ENCODE measurements at places on chromosomes 3 and 15. TPM values are rescaled to one million over a fixed set of nuclear protein-coding genes. Genes with fewer than 3 reads are reported as not detected.

Gene GNAT1
- total RNA-seq, result not detected

Gene PRTG
- not detected for total RNA-seq

Gene LMLN
- total RNA-seq, result 7.2 TPM

Gene SERF2
- 656 TPM for total RNA-seq

Gene BUB1B
- 92.9 TPM for total RNA-seq

Gene TUSC2
- total RNA-seq, result 34.0 TPM

Gene KIF15
- total RNA-seq, result 20.9 TPM

Gene CACNA2D3
- total RNA-seq, result 0.20 TPM

Gene ACTRT3
- 1.2 TPM for total RNA-seq

Gene SOX14
- not detected for total RNA-seq

Gene PCCB
- 48.9 TPM for total RNA-seq

Gene KLHL6
- 0.15 TPM for total RNA-seq

Gene TGFBR2
- 22.5 TPM for total RNA-seq

Gene ZNF80
- total RNA-seq, result 0.12 TPM

Gene FAIM
- 12.2 TPM for total RNA-seq

Gene FBXW12
- total RNA-seq, result not detected

Gene DYNC1LI1
- 39.4 TPM for total RNA-seq

Gene SERPINI2
- 0.27 TPM for total RNA-seq

Gene TMEM212
- total RNA-seq, result not detected

Gene GHSR
- total RNA-seq, result not detected

Gene TMEM158
- 25.8 TPM for total RNA-seq

Gene PLA1A
- not detected for total RNA-seq

Gene CHST14
- 12.7 TPM for total RNA-seq

Gene MRPL47
- 52.3 TPM for total RNA-seq

Gene USP3
- total RNA-seq, result 61.6 TPM

Gene LRRC31
- not detected for total RNA-seq

Gene DZIP1L
- total RNA-seq, result 9.6 TPM

Gene HCN4
- 1.7 TPM for total RNA-seq

Gene FOXL2
- not detected for total RNA-seq

Gene APOD
- total RNA-seq, result 0.76 TPM

Gene ZNF660
- not detected for total RNA-seq

Gene GPR15
- 1.1 TPM for total RNA-seq

Gene SPSB4
- 0.57 TPM for total RNA-seq

Gene SLC6A20
- total RNA-seq, result 0.89 TPM

Gene KIF7
- 0.12 TPM for total RNA-seq

Gene MAGI1
- total RNA-seq, result 38.6 TPM

Gene PLSCR5
- total RNA-seq, result not detected

Gene RFTN1
- total RNA-seq, result 3.9 TPM

All from HCT116 (cell line).